ENCODE measurements at places on chromosomes 3 and 15.

GRCh38 chr3:49715611-49716121, 3.8 kb downstream of the AMIGO3 start:
- no peak for DNase-seq

DNA sequence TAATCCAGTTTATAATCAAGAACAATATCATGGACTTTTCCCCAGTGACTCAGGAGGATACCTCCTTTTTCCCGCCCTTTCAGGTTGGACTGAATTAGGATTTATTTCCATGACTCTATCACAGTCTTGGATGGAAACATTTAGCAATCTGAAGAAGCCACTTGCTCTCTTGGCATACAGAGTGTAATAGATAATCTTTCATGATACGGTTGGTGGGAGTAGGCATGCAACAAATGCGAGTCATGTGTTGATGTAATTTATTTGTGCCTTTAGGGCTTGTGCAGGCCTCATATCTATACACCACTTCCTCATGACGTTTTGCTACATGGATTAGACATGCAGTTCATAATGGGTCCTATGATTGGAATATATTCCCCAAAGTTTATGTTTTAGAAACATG, 54.2 kb upstream of the MCTP2 start:
- no peak for DNase-seq

GRCh38 chr15:58201516-58201915, 63.3 kb downstream of the AQP9 start:
- no peak for DNase-seq

DNA sequence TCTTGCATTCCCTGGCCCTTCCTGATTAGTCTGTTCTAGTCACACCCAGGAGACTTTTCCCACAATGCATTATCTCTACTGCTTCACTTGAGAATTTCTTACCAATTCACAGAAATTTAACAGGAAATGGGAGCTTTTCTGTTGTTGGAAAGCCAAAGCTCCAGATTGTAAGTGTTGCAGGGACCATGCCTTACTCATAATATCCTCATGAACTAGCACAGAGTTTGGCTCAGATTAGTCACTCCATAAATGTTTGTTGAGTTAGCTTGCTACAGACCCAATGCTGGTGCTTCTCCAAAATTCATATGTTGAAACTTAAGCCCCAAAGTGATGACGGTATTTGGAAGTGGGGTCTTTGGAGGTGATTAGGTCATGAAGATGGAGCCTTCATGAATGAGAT, 232.6 kb downstream of the GAP43 start:
- DNase-seq: no peak

DNA sequence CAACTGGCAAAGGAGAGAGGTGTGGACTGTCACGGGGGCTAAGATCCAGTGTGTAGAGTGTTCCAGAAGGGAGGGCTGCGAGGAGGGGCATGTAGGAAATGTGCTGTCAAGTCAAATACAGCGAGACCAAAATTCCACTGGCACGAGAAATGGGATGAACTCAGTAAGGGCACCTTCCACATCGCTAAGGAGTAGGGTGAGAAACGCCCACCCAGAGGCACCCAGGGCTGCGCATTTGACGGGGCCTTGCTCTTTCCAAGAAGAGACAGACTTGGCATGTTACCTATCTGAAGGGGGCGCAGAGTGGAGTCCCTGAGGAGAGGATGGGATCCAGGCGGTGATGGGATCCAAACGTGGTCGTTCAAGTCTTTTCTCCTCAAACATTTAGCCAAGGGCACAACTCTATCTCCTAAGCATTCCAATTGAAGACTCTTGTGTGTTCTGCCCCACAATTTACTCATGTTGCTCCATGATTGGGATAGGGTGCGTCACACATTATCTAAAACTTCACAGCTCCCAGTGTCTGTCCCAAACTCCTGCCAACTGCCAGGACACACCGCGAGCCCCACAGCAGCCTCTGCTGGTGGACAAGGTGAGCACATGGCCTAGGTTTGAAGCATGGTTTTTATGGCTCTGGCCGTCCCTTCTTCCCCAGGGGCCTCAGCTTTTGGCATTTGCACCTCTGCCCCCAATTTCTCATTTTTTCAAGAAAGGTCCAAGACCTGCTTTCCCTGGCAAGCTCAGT, 7.6 kb downstream of the SELENOS start:
- no peak for DNase-seq

DNA sequence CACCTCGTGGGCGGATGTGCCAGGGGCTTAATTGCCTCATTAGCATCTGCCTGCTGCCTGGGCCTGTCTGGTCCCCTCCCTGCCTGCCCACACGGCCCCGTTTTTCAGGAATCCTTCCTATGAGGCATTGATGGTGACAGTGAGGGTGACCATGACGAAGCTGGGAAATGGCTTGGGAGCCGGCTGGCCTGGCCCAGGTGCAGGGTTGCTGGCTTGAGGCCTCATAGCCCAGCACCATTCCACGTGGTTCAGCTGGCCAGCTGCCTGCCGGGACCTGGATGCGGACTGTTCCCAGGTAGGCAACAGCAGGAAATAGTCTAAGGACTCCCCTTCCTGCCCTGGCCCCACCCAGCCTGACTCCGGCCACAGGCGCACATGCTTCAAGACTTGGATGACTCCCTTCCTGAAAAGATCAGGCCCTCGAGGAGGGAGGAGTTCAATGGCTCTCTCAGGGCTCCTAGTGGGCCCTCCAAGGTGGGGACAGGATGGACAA, 8.9 kb upstream of the DUSP7 start:
- DNase-seq: no peak

GRCh38 chr3:65751123-65751700, 287.5 kb downstream of the MAGI1 start:
- DNase-seq: peak; percentile 74

DNA sequence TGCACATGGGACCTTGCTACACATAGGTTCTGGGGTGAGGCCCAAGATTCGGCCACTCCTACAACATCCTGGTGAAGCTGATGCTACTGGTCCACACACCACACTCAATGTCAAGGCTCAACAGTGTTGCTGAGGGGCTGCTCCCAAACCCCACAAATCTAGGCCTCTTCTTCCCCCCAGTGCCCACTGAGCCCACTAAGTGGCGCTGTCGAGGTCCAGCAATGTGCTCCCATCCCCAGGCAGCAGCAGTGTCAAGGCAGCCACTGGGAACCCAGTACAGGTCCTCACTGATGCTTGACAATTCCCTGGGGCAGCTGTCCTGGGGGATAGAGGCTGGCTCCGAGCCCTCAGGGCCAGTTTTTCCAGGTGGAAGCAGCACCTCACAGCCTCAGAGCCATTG, 21.5 kb downstream of the SCN5A start:
- DNase-seq: no peak

DNA sequence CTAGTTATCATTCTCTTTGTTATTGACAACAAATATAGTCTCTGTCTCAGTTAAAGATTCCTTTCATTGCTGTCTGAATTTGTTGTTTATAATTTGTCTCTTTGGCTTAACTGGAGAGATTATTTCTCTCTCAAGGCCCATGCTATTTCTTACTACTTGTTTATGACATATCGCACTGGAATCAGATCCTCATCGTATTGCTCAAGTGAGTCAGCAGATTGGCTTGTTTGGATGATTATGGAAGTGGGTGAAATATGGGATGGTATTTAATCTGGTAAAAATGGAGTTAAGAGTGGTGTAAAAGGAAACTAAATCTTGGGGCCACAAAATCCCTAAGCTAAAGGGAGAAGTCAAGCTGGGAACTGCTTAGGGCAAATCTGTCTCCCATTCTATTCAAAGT, 613.1 kb downstream of the SI start:
- DNase-seq: no peak

DNA sequence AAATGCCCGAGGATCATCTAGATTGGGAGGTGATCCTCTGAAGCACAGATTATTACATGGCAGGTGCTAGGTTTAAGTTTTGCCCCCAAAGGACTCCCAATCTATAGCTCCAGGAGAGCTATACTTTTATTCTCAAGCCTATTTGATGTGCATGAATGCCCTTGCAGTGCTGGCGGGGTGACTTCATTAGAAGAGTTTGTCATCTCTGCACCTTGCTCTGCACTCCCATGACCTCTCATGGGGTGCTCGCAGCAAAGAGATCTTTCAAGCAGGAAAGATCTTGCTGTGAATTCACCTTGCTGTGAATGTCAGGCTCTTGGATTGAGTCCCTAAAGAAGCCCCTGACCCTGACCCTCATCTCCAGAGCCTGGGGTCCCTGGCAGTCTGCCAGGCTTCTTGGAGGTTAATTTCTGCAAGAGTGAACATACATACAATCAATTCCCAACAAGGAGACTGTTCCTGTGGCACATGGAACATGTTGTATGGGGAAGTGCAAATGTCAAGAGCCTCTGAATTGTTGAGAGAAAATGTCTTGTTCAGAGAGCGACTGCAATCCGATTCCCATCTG, 45.9 kb downstream of the FAM43A start:
- DNase-seq: no peak

DNA sequence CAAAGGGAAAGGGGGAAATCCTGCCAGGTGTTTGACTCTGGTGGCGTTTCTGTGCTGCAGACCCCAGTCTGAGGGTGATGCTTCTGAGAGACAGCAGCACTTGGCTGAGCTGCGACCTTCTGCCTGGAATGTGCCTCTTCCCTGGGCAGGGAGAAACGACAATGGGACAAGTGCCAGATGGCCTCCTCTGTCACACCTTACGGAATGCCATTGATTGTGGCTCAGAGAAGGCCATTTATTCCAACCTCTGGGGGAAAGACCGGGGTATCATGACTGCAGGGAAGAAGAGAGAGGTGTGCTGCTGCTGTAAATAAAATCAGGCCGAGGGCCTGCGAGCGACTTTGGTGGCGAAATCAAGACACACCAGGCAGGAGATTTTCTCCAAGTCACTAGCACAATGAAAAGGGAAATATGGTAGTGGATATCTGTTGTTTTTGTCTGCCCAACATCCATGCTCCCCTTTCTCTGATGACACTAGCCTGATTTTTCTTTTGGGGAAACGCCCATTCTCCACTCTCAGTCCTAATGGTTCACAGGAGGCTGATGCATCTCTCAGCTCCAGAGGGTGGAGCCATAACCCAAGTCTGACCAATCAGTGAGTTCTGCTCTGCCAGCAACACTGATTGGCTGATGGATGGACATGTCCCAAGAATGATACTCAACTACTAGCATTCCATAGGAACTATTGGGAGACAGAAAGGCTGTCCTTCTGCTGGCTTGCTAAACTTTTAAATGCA, 336.1 kb downstream of the FOXP1 start:
- DNase-seq: peak; percentile 5

- no peak for DNase-seq
Measured at GRCh38 chr15:98794748-98795147, 146.4 kb downstream of the IGF1R start.

GRCh38 chr3:126570103-126570541, 11.4 kb upstream of the C3orf22 start:
- no peak for DNase-seq

DNA sequence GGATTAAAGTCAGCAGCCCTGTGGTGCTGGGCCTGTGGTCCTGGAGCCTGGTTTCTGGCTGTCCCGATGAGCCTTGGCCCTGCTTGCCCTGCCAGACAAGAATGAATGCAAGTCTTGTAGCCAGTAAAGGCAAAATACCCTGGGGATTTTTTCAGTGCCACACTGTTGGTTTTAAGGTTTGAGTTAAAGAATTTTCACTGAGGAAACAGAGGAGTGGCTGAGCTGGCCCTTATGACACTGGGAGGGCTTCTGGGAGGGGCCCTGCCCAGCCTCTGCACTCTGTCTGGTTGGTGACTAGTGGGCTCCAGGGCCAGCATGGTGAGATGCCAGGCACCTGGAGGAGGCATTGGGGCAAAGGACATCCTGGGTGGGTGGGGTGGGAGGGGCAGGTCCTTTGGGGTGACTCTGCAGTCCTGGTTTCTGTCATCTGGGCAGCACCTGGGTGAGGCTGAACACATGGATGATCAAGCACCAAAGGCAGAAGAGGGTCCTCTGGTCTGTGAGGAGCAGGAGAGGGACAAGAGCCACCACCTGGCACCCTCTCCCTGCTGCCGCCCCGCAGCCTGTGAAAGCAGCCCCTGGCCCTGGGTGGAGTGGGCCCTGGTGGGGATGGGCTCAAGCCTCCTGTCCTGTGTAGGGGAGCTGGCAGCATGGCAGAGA, 12.5 kb upstream of the PLA2G4E start:
- DNase-seq: no peak

- no peak for DNase-seq
Measured at GRCh38 chr15:31350771-31351170, 24.1 kb downstream of the KLF13 start.

GRCh38 chr3:52535411-52536111, 844 bp upstream of the UQCC5 start:
- no peak for DNase-seq

DNA sequence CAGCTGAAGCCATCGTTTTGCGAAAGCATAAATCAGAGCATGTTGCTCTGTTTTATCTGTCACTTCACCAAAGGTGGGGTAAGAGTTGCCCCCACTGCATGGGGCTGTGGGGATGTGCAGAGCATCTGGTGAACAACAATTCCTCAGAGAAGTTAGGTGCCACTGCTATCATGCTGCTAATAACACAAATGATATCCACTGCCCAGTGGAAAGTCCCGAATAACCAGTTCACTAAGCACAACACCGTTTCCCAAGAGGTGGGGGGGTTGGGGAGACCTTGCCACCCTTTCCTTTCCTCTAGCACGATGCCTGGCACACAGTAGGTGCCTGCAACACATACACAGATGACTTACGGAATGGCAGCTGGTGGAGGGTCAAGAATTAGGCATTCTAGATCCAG, 38.6 kb downstream of the FAM3D start:
- no peak for DNase-seq

DNA sequence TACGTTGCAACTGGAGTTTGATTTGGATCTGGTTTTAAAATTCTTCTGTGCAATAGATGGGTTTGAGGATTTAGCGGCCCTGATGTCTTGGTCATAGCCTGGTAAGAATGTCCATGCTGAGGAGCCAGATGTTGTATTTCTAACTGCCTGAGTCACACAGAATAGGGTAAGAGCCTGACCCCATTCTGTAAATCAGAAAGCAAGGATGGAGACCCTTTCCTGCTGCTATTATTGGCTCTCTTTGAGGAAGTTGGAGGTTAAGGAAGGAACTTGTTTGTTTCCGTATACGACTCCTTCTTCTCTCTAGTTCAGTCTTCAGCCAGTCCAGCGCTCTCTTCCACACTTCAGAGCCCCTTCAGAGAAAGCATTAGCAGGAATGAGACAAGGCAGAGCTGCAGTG, 65.1 kb downstream of the HCN4 start:
- no peak for DNase-seq

Measured in hypothalamus (tissue), 51 donors.